ENCODE measurements at places on chromosomes 13 and 19.

GRCh38 chr13:33636243-33636642 is 181.7 kb upstream of the RFC3 start:
- no peak for DNase-seq

DNA sequence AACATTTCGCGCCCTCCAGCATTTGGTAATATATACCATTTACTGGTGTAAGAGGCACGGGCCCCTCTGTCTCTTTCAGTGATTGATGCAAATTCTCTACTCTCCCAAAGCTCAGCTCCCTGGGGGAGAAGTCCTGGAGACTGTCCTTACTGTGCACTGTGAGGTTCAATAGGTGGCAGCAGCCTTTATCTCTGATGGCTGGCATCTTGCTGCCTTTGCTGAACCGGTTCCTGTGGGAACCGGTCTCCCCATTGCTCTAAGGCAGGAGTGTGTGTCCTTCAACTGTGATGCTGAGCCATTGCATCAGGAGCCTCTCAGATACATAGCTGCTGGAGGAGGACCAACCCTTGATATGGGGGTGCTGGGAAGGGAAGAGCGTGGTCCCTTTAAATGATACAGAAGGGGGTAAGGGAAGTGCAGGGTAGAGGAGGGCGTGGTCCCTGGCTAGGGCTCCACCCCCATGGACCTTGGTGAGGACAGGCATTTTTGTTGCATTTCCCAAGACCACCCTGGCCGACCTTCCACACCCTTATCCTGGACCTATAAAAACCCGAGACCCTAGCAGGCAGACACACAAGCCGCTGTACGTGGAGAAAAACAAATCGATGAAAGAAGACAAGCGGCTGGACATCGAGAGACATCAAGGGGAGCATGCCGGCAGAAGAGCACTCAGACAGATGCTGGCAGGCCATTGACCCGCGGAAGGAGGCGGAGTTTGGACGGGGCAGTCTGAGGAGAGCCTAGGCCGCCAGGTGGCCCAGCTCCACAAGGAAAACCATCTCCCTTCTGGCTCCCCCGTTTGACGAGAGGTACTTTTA is 41.1 kb upstream of the GTF3A start:
- DNase-seq, result no peak

GRCh38 chr19:45391346-45391745 is 13.5 kb downstream of the PPP1R13L start:
- no peak for DNase-seq

DNA sequence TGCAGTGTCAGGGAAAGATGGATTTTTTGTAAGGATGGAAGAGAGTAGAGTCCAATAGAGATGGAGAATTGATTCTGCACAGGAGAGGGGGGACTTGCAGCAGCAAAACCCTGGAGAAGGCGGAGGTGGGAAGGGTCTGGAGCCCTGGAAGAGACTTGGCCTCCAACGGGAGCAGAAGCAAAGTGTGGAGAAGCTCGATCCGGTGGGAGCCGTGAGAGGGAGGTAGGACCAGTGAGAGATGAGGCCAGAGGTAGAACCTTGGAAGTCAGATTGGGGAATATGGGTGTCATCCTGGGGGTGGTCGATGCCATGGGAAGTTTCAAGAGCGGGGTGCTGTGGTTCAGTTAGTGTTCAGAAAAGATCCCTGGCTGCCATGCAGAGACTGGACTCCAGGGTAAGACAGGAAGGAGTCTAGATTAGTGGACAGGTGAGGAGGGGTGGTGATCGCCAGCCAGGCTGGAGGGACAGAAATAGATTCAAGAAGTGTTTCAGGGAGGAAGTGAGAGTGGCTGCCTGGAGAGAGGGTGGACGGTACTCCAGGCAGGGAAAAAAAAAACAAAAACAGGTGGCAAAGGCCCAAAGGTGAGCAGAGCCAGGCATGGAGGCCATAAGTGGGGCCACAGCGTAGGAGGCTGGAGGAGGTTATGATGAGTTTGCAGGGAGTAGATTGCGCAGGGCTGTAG is 2.6 kb downstream of the PPP5C start:
- no peak for DNase-seq

DNA sequence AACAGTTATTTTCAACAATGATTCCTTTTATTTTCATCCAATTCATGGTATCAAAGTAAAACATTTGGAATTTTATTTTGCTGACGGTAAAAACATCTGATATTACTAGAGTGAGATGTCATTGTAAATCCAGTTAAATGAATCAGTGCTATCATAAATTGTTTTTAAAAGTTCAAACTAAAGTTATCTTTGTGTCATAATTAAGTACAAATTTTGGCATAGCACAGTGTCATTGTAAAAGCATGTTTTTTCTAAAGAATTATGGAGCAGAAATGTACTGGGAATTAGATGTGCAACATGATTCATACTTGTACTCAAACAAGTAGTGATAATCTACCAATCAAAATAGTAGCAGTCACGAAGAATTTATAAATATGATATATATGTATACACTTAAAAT is 92.8 kb downstream of the FAM216B start:
- DNase-seq, result no peak

GRCh38 chr13:92804346-92804745 is 422.3 kb upstream of the GPC6 start:
- no peak for DNase-seq

Data from activated CD4-positive, alpha-beta T cell treated with anti-CD3 and anti-CD28 coated beads for 1 hour (primary cell).